MM.1S (cell line): ENCODE measurements at places on chromosomes 4 and X.

GRCh38 chrX:81205551-81205950, 3.6 kb downstream of the SH3BGRL start:
- no peak for DNase-seq

DNA sequence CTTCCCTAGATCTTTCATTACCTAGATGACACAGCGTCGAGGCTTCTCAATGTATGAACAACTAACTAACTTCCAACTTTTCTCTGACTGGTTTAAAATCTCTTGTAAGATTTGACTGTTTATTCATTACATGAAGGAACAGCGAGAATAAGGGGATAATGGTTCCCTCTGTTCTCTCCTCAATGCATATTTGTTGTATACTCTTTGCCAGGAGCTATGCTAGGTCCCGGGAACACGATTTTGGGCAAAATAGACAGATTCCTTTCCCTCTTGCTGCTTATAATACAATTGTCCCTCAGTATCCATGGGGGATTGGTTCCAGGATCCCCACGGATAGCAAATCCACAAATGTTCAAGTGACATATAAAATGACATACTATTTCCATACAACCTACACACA, 1020.0 kb downstream of the DMD start:
- no peak for DNase-seq

DNA sequence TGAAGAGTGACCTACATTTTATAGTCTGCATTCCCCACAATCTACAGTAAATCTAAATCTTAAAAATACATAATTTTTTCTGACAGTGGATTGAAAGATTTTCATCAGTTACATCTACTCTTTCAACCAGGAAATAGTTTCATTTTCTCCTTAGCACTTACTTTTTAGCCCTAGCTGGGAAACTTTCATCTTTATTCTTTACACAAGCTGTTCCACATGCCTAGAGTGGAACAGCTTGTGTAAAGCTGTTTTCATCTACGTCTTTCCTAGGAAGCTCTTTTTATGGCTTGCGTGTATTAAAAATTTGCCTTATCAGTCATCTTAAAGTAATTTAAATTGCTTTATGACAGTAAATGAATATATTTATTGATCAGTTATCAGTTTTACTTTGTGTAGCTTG, 40.5 kb downstream of the RBPJ start:
- no peak for DNase-seq

DNA sequence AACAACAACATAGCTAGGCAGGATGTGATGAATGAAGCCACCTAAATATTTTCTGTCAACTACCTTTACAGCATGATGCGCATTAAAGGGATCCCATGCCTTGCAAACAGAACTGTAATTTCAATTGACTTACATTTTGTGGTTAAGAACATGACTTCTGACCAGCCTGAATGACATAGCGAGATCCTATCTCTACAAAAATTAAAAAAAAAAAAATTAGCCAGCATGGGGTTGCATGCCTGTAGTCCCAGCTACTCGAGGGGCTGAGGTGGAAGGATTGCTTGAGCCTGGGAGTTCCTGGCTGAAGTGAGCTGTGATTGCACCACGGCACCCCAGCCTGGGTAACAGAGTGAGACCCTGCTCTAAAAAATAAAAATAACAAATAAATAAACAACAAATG, 680.6 kb downstream of the IQCM start:
- DNase-seq: no peak

DNA sequence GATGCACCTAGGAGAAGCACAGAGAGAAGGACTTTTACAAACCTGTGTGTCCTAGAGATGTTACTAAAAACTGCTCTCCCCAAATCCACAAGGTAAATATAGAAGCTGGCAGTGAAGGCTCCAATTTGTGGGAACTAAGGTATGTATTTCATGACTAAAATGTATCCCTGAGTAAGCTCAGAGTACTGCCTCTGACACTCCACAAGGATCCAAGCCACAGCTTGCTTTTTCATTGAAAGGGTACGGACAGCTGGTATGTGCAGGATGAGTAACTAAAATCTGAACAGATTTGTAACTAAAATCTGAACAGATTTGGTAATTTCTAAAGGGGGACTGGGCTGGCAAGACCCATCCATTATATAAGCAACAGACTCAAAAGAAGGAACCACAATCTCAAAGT, 187.6 kb downstream of the DCLK2 start:
- DNase-seq: no peak

DNA sequence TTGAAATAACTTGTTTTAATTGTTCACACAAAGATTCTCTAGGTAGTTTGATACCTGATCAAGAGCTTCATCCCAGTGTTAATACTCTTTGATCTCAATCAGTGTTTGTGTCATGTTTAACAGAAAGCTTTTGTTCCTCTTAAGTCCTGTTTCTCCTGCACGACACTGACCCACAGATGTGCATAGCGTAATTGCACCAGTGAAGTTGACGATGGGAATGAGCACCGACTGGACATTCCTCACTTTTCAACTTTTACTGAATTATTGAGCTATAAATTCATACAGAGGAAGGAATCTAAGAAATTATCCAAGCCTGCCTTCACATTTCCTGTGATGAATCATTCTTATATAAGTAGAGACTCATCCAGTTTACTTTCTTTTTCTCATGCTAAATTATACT, 878.7 kb upstream of the TENM3 start:
- DNase-seq: no peak

GRCh38 chr4:126687655-126688358, 945.0 kb upstream of the INTU start:
- DNase-seq: no peak

DNA sequence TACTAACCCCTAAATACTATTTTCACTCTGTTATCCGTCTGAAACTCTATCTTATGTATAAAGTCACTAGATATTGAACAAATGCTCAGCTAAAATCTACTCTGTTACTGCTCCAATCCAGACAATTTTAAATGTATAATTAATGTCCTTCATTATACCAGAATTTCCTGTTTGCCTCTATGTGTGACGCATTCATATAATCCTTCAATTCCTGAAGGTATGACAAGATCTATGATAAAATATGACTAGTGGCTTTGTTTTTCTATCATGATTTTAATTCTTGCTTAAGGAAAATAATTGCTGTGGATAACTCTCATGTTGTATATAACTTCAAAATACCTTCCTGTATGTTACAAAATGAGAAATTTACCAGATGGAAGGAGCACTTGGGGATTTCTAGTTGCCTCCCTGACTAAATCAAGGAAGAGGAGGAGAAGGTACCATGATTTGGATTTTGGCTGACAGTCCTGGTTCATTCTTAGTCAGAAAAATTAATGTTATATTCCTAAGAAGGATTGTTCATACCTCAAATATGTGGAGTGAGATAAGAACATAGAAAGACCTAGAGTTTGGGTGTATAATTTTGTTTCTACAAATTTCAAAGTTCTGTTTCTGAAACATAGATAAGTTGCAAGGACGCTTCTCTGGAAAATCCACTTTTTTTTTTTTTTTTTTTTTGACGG, 4.9 kb downstream of the CXCL6 start:
- no peak for DNase-seq

- DNase-seq: no peak
Measured at GRCh38 chr4:8817813-8818062, 53.9 kb downstream of the HMX1 start.

DNA sequence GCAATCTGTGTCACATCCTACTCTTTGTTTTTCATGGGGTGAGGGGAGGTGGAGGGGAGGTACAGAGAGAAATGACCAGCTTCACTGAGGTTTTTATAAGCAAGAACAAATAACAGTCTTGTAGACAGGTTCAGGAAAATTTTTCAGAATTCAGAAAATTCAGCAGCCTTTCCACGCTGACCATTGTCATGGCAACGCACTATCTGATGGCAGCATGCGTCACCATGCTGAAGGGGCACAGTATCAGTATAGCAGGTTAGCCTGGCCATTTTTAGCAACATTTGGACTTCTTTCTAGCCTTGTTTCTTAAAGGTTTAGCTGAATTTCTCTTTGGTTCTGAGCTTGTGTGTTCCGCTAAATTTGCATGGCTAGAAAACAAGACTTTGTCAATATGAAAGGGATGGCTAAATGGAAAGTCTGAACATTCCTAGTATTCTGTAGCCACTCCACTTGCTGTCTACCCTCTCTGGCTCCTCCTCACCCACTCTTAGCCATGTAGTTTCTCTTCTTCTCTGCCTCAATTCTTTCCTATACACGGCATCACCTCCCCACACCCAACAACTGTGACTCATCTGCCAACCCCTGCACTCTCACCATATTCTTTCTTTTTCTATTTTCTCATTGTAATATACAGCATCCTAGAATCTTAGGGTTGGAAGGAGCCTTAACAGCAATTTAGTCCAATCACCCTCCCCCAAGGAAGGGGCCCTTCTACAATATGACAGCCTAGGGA, 42.7 kb upstream of the CITED1 start:
- no peak for DNase-seq
